NCI-H460 (cell line): ENCODE measurements at places on chromosomes 6 and 20. TPM values are rescaled to one million over a fixed set of nuclear protein-coding genes. Genes with fewer than 3 reads are reported as not detected.

Gene EYA4
- 25.4 and 26.0 TPM in 2 replicates for total RNA-seq

Gene TCF15
- 0.32 TPM in 1 of 2 replicates, not detected in the other for total RNA-seq

Gene NOP56
- total RNA-seq, result 246 and 301 TPM in 2 replicates

Gene LHFPL5
- not detected in 2 replicates for total RNA-seq

Gene BPIFA1
- total RNA-seq, result not detected in 2 replicates

Gene DEFB115
- not detected in 2 replicates for total RNA-seq

Gene PROKR2
- total RNA-seq, result not detected in 2 replicates

Gene MYLK4
- total RNA-seq, result 0.09 and 0.27 TPM in 2 replicates

Gene RBBP8NL
- total RNA-seq, result not detected in 2 replicates

Gene TAAR9
- total RNA-seq, result not detected in 2 replicates

GRCh38 chr20:54368570-54368969 is 106.8 kb upstream of the DOK5 start:
- DNase-seq, result no peak

DNA sequence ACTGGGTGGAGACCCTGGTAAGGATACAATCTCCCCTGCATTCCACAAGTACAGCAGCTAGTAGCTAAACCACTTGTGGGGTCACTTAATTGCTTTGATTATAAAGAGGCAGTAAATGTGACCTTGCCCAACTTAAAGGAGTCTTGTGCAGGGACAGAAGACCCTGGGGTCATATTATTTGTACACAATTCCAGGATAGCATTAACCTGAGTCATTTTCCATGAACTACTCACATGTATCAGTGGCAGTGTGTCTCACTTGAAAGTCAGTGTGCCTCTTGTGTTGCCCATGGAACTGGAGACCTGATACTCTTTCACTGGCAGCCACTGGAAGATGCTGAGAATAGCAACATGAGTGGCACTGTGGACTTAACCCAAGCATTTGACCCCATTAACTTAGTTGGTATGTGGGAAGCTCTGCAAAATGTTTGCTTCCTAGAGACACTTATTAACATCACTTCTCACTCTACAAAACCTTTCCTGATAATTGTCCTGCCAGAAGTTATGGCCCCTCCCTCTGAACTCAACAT is 28.9 kb downstream of the CLIC5 start:
- no peak for DNase-seq

GRCh38 chr6:72984981-72985665 is 240.2 kb downstream of the KHDC1L start:
- DNase-seq, result no peak

- DNase-seq, result no peak
These were observed 661 bp downstream of the FNDC11 start for GRCh38 chr20:63554361-63555278.

- DNase-seq, result no peak
These were observed 715 bp downstream of the PSMF1 start for GRCh38 chr20:1119128-1119505.

DNA sequence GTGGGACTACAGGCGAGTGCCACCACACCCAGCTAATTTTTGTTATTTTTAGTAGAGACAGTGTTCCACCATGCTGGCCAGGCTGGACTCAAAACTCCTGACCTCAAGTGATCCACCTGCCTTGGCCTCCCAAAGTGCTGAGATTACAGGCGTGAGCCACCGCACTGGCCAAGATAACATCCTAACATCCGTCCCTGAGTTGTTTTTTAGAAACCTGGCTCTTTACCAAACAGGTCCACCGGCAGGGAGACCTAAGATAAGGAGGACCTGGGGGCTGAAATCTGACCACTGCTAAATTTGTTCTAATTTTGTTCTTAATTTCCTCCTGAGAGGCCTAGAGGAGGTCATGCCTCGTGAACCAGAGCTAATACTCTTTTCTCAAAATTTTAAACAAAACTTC is 20.5 kb downstream of the CTCFL start:
- no peak for DNase-seq

GRCh38 chr20:53926428-53927028 is 143.9 kb downstream of the BCAS1 start:
- peak; percentile 59 for DNase-seq

DNA sequence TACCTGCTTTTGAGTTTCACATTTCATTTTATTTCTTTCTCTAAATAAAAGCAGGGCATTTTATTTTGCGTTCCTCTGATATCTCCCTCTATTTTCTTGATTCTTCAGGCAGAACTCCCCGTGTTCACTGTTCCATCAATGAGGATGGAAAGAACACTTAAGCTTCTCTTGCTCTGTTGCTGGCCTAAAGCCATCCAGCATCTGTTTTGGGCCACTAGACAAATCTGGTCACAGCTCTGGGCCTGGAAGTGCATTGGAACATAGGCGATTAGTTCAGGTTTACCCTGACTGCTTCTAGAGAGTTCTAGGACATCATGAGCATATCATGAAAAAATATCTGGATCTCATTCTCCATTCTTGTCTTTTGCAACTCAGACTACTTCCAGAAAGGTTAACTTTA is 611.2 kb downstream of the UTRN start:
- DNase-seq, result no peak

DNA sequence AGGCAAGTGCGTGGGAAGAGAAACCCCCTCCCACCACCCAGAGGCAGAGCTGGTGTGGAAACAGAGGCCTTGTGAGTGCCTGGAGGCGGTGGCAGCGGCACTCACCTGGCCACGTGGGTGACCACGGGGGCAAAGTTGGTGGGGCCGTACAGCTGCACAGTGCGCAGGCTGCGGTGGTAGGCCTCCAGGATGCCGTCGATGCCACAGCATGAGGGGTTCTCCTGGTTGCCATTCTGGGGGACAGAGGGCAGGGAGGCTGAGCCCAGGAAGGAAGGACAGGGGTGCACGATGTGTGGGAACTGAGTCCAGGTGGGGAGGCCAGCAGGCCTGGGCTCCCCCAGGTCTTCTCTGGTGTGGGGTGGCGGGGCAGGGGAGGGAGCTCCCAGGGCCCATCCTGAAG is 47.7 kb downstream of the RAB44 start:
- no peak for DNase-seq

GRCh38 chr6:158818581-158819212 is 471 bp downstream of the EZR start:
- no peak for DNase-seq

- no peak for DNase-seq
These were observed 131.4 kb downstream of the BTBD3 start for GRCh38 chr20:12049125-12049524.

GRCh38 chr6:170067923-170068360 is 222.9 kb downstream of the DLL1 start:
- no peak for DNase-seq

- peak; percentile 49 for DNase-seq
These were observed 4.3 kb downstream of the REV3L start for GRCh38 chr6:111478749-111479148.

DNA sequence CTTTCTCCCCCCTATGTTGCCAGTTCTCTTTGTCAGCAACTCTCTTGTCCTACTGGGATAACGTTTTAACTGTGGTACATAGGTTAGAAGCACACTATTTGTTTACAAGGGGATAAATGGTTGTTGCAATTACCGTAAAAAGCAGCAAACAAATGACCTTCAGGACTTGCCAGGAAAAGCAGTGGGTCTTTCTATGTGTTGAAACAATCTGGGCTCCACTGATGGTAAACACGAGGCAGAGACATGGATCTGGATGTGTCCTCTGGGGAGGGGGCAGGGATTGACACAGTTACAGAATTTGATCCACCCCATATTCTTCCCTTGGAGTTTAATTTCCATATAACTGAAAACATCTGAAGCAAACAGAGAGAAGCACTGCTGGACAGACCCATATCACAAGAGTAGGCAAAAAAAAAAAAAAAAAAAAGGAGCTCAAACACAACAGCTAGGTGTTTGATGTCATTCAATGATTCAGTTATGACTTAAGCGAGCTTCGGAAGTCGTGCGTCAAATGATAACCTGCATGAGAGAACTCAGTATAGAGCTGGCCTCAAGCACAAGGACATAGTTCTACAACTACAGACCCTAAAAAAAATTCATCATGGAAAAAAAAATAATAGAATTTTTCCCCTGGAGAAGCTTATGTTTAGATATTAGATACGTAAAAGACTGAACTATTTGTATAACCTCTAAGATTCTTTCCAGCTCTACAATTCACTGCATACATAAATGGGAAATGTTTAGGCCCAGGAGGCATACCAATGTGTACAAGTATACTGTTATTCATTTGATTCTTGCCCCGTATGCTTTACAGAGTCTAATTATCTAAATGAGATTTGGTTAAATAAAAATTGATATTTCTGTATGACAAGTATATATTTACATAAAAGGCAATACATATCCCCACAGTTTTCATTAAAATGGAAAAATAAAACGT is 127.7 kb downstream of the ALDH8A1 start:
- no peak for DNase-seq

DNA sequence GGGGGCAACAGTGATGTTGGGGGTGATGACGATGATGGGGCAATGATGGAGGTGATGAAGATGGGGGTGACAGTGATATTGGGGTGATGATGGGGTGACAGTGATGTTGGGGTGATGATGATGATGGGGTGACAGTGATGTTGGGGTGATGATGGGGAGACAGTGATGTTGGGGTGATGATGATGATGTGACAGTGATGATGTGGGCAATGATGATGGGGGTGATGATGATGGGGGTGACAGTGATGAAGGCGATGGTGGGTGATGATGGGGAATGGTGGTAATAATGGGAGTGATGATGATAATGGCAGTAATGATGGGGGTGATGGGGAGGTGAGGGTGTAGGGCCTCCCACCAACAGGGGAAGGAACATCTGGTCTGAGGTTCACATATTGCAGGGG is 150.6 kb downstream of the ERMARD start:
- no peak for DNase-seq

DNA sequence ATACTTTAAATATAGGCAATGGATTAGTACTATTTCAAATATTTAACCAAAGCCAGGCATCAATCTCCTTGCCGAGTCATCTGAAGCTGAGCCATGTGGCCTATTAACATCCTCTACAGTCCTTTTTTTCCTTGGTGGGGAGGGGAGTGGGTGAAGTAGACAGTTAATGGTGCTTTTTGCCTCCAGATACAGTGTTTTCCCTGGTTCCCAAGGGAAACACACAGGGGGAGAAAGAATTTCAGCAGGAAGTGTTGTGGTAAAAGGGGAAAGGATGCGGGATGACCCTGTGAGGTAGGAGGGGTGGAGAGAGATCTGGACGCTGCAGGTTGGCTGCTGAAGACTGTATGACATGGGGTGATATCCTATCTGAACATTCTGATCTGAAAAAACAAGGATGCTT is 9.6 kb downstream of the CLDN20 start:
- DNase-seq, result no peak

GRCh38 chr6:131250122-131250521 is 114.9 kb downstream of the AKAP7 start:
- DNase-seq, result no peak

DNA sequence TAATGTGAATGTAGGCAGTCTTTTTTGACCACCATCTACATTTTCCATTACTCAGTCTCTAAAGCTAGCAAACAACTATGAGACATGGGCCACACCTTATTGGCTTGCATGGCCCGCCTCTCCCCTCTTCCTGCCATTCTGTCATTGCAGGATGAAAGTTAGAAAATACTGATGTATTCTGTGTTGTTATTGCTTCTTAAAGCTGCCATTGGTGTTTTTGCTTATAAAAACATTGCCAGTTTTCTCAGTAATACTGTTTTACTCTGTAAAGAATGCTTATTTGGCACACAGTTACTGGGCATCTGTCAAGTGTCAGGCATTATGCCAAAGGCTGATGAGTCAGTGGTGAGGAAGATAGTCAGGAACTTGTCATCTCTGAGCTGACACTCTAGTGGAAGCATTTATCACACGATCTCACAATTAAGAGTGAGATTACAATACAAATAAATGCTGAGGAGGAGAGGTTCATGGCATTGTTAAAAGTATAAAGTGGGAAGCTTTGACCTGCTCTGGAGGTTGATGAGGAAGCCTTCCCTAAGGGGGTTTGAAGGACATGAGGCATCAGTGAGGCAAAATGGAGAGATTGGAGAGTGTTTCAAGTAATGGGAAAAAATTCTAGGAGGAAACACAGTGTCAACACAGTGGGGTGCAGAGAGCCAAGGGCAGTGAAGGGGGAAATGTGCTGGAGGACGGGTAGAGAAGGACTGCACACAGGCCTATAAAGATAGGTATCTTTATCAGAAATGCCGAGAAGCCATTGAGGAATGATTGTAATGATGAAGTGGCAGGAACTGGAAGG is 14.7 kb downstream of the KLHL32 start:
- peak; percentile 83 for DNase-seq

- DNase-seq, result no peak
These were observed 1.7 kb upstream of the TREM1 start for GRCh38 chr6:41288030-41288753.

- DNase-seq, result no peak
These were observed 67.9 kb upstream of the RNF24 start for GRCh38 chr20:4083098-4083865.

DNA sequence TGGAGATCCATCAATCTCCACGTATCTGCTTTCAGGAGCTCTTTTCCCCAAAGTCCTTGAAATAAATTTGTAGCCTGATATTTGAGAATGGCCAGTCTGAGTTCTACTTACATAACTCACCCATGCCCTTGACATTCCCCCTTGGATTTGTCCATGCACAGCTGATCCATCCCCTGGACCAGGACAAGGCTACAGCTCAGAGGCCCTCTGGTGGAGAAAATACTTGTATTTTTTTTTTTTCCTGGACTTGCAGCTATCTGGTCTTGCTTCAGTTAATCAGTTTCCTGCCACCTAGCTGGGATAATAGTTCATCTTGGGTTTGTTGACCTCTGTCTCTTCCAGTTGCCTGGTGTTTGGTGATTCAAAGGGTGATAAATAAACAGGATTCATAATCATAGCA is 467.6 kb downstream of the DHX35 start:
- no peak for DNase-seq

GRCh38 chr20:2140561-2140960 is 38.9 kb downstream of the STK35 start:
- DNase-seq, result no peak

- no peak for DNase-seq
These were observed 11.1 kb upstream of the TSPYL1 start for GRCh38 chr6:116290799-116291198.

DNA sequence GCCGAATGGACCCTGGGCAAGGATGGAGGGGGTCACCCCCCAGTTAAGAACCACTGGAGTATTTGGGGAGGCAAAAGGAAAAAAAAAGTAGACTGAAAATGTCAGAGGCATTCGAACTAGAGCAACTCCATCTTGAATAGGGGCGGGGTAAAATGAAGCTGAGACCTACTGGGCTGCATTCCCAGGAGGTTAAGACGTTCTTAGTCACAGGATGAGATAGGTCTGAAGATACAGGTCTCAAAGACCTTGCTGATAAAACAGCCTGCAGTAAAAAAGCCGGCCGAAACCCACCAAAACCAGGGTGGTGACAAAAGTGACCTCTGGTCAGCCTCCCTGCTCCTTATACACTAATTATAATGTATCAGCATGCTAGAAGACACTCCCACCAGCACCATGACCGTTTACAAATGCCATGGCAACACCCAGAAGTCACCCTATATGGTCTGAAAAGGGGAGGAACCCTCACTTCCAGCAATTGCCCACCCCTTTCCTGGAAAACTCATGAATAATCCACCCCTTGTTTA is 70.4 kb upstream of the KCNG1 start:
- no peak for DNase-seq

GRCh38 chr6:43386492-43386891 is 17.0 kb upstream of the ZNF318 start:
- DNase-seq, result no peak
